Body of pancreas (tissue), 4 donors: ENCODE measurements at places on chromosomes 3 and 15. TPM values are rescaled to one million over a fixed set of nuclear protein-coding genes. Genes with fewer than 3 reads are reported as not detected.

Gene COLQ
- 5.3 TPM for total RNA-seq

DNA sequence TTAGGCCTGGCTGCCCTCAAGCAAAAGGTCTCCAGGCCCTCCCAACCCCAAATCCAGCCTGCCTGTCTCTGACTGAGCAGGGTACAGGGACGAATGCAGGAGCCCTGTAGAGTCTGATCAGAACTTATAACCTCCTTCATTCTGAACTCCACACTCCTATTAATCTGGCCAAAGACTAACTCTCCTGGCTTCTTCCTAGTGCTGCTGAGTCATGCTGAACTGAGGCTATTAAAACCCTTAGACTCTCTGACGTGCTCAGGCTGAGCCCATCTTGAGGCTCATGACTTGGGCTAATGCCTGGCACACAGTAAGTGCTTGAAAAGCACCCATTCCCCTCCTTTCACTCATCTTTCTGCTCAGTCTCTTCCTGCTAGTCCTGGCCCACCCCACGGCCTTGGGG, 81.9 kb downstream of the NUP210 start:
- no peak for DNase-seq

Gene EPHB3
- 10.1 TPM for total RNA-seq

- DNase-seq, result no peak
Observed at GRCh38 chr3:72810659-72811434, 37.4 kb downstream of the SHQ1 start.
